Thoracic aorta (tissue), 2 donors: ENCODE measurements at places on chromosomes 1 and 21. TPM values are rescaled to one million over a fixed set of nuclear protein-coding genes. Genes with fewer than 3 reads are reported as not detected.

DNA sequence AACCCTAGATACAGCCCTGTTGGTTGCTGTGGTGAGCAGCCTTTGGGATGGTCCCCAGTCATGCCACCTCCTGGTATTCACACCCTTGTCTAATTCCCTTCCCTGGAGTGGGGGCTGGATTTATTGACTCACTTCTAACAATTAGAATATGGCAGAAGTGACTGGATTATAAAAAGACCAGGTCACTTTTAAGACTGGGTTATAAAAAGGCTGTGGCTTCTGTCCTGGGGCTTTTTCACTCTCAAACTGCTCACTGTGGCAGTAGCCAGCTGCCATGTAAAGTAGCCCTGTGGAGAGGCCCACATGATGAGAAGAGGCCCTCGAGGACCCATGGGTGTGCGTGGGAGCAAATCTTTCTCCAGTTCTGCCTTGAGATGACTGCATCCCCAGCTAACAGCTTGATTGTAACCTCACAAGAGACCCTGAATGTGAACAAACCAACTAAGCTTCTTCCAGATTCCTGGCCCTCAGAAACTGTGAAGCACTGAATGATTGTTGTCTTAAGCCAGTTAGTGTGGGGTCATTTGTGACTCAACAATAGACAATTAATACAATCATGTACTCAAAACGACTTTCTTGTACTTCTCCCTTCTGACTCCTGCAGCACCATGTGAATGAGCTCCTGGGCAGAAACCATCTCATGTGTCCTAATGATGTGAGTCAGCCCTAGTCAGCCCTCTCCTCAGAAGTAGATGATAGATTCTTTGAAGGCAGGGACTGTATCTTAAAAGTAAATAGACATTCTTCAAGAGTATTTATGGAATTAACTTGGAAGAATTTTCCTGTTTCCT lies 234.9 kb downstream of the TNR start:
- H3K36me3 ChIP-seq, result no peaks in the 10 kb centered on the region
- H3K27me3 ChIP-seq, result no peaks in the 10 kb centered on the region
- no peak for DNase-seq

The LINGO4 gene
- total RNA-seq, result not detected

DNA sequence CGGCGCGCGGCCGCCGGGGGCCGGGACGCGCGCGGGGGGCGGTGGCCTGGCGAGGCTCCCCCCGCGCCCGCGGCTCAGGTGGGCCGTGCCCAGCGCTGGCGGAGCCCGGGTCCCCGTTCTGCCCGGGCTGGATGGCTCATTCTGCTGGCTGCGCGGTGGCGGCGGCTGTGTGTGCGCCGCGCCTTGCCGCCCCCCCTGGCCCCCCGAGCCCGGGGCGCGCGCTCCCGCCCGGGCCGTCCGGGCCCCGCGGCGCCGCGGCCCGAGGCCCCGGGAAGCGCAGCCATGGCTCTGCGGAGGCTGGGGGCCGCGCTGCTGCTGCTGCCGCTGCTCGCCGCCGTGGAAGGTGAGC lies at the start of gene EPHB2:
Gene EPHB2 (plus strand): TSS at position 139 of the 349 bp plus-strand sequence. CDS start 144 bp downstream, at position 283.
- DNase-seq, result no peak
- no peak within 1 kb of the TSS for H3K27ac ChIP-seq
- peak within 1 kb of the TSS; percentile 72 for H3K4me3 ChIP-seq
- no peaks in the 10 kb centered on the region for H3K27me3 ChIP-seq
- peaks cover 16% of the 10 kb centered on the region for H3K4me1 ChIP-seq
- no peaks in the 10 kb centered on the region for H3K36me3 ChIP-seq

The MX2 gene
- 22.9 TPM for total RNA-seq

- peaks cover 53% of the 10 kb centered on the region for H3K36me3 ChIP-seq
- no peaks in the 10 kb centered on the region for H3K27me3 ChIP-seq
- peaks cover 100% of the 10 kb centered on the region for H3K4me1 ChIP-seq
- no peak overlapping the region for H3K4me3 ChIP-seq
- H3K27ac ChIP-seq, result peak overlapping the region; percentile 88
- DNase-seq, result no peak
Measured at GRCh38 chr1:201782353-201782752, 46.6 kb upstream of the IPO9 start.

- peaks cover 22% of the 10 kb centered on the region for H3K4me1 ChIP-seq
- DNase-seq, result no peak
- H3K27ac ChIP-seq, result no peak overlapping the region
- no peak overlapping the region for H3K4me3 ChIP-seq
- no peaks in the 10 kb centered on the region for H3K27me3 ChIP-seq
- H3K36me3 ChIP-seq, result no peaks in the 10 kb centered on the region
Measured at GRCh38 chr1:212980123-212980785, 29.9 kb downstream of the VASH2 start.

- no peaks in the 10 kb centered on the region for H3K36me3 ChIP-seq
- H3K27ac ChIP-seq, result no peak overlapping the region
- no peaks in the 10 kb centered on the region for H3K27me3 ChIP-seq
- H3K4me1 ChIP-seq, result no peaks in the 10 kb centered on the region
- DNase-seq, result no peak
Measured at GRCh38 chr21:34598931-34599400, 15.9 kb downstream of the RCAN1 start.

- H3K27ac ChIP-seq, result no peak overlapping the region
- H3K36me3 ChIP-seq, result peaks cover 26% of the 10 kb centered on the region
- no peak for DNase-seq
- H3K4me1 ChIP-seq, result peaks cover 30% of the 10 kb centered on the region
- H3K27me3 ChIP-seq, result no peaks in the 10 kb centered on the region
Measured at GRCh38 chr1:39574646-39575045, 1.9 kb downstream of the PABPC4 start.

The PRKAB2 gene
- 20.8 TPM for total RNA-seq

The UCHL5 gene
- 21.0 TPM for total RNA-seq

DNA sequence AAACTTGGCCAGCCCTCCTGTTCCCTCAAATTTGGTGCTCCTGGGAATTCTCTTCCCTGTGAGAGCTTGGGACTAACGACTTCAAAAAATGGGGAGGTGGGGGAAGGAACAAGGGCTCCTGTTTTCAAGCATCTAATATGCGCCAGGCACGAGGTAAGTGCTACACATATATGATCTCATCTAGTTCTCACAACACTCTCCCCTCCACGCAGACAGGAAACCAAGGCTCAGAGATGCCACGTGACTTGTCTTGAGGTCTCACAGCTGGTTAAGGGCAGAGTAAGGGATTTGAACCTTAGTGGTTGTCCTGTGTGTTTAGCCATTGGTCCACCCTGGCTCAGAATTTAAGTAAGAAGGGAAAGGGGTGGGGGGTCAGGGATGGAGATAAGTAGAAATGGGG lies 125.9 kb downstream of the DMRTB1 start:
- H3K4me3 ChIP-seq, result no peak overlapping the region
- H3K27me3 ChIP-seq, result no peaks in the 10 kb centered on the region
- no peak overlapping the region for H3K27ac ChIP-seq
- no peaks in the 10 kb centered on the region for H3K36me3 ChIP-seq
- no peak for DNase-seq

The OLFML3 gene
- total RNA-seq, result 56.0 TPM

- no peaks in the 10 kb centered on the region for H3K4me1 ChIP-seq
- no peak overlapping the region for H3K4me3 ChIP-seq
- H3K36me3 ChIP-seq, result no peaks in the 10 kb centered on the region
- peaks cover 5% of the 10 kb centered on the region for H3K27me3 ChIP-seq
Measured at GRCh38 chr1:20376880-20377494, 86.3 kb downstream of the VWA5B1 start.

The HSD3B2 gene
- not detected for total RNA-seq

The FLG2 gene
- 2.6 TPM for total RNA-seq

- peaks cover 12% of the 10 kb centered on the region for H3K4me1 ChIP-seq
- H3K27me3 ChIP-seq, result no peaks in the 10 kb centered on the region
Measured at GRCh38 chr1:68217060-68217554, 15.2 kb downstream of the WLS start.

The ILDR2 gene
- not detected for total RNA-seq

The MOV10 gene
- total RNA-seq, result 28.3 TPM

DNA sequence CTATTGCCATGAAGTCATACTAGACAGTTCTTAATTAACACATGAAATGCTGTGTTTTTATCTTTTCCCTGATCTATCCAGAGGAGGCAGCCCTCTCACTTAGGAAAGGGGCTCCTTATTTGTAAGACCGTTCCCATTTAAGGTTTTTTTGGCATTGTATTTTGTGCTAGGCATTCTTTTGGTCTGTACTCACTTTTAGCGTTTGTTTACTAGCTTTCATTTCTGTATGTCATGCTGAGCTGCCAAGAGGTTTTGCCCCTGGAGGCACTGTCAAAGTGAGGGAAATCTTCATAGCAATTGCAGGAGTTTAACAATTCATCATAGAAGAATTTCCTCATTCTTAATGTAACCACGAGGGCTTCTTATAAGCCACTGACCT lies 59.5 kb downstream of the MTR start:
- H3K4me1 ChIP-seq, result no peaks in the 10 kb centered on the region
- H3K27me3 ChIP-seq, result no peaks in the 10 kb centered on the region
- H3K36me3 ChIP-seq, result peaks cover 8% of the 10 kb centered on the region

- H3K4me1 ChIP-seq, result no peaks in the 10 kb centered on the region
- no peak overlapping the region for H3K27ac ChIP-seq
- no peaks in the 10 kb centered on the region for H3K36me3 ChIP-seq
- no peaks in the 10 kb centered on the region for H3K27me3 ChIP-seq
Measured at GRCh38 chr21:42454786-42455185, 41.2 kb downstream of the RSPH1 start.

The URB1 gene
- 64.8 TPM for total RNA-seq

GRCh38 chr1:156865865-156866248 lies 5.2 kb downstream of the NTRK1 start:
- no peak for DNase-seq
- no peaks in the 10 kb centered on the region for H3K36me3 ChIP-seq
- peaks cover 3% of the 10 kb centered on the region for H3K27me3 ChIP-seq
- no peak overlapping the region for H3K27ac ChIP-seq
- no peak overlapping the region for H3K4me3 ChIP-seq
- no peaks in the 10 kb centered on the region for H3K4me1 ChIP-seq

DNA sequence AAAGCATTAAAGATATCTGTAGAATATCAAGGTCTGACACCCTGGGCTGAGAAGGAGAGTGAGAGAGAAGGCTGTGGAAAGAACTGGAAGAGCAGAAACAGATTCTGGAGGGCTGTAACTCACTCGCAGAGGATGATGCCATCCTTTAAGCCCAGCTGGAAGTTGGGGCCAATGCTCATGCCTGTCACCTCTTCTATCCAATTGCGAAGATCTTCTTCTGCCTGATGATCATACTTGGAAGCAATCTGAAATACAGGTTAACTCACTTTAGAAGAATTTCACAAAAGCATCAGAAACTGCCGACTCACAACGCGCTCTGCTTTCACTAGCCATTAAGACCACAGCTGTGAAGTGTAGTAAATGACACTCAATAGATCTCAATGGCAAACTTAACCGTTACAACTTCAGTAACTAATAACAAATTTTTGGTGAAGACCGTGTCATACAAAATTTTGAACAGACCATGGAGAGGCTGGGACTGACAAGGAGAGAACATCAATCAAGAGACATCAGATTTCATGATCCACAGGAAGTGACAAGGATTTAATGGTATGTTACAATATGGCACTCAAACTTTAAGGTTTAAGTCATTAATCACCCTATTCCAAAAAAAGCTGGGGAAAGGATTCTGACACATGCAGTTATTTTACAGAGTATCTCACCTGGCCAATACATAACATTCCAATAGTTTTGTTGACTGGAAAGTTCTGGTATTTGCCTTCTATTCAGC lies 23.5 kb downstream of the CNN3 start:
- no peak overlapping the region for H3K4me3 ChIP-seq
- H3K36me3 ChIP-seq, result no peaks in the 10 kb centered on the region
- H3K27ac ChIP-seq, result peak overlapping the region; percentile 6

- no peak within 1 kb of the TSS for H3K27ac ChIP-seq
- DNase-seq, result no peak
- H3K4me1 ChIP-seq, result peaks cover 5% of the 10 kb centered on the region
- H3K36me3 ChIP-seq, result no peaks in the 10 kb centered on the region
Measured at GRCh38 chr1:150765296-150765976, at the start of gene CTSS. Gene CTSS, minus strand, starts transcription at chr1:150765778. Its CDS starts 1,015 bp downstream, at chr1:150764763.

The COL24A1 gene
- total RNA-seq, result 1.6 TPM

The PPFIA4 gene
- total RNA-seq, result 16.5 TPM

The LMX1A gene
- 0.68 TPM for total RNA-seq

DNA sequence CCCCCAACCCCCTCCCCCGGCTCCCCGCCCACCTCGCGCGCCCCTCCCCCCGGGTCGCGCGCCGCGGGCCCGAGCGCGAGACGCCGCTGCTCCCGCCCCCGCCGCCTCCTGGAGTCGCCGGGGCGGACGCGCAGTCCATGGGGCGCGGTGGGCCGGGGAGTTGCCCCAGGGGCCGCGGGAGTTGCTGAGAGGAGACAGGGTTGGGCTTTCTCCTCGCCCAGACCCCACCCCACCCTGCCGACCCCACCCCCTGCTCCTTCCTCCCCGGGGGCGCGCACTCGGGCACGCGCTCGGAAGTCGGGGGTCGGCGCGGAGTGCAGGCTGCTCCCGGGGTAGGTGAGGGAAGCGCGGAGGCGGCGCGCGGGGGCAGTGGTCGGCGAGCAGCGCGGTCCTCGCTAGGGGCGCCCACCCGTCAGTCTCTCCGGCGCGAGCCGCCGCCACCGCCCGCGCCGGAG lies at the start of gene LAMC1:
Gene LAMC1 (plus strand): TSS at position 275 of the 455 bp plus-strand sequence. CDS start 297 bp downstream, outside the sequence.
- no peaks in the 10 kb centered on the region for H3K36me3 ChIP-seq
- peaks cover 40% of the 10 kb centered on the region for H3K4me1 ChIP-seq
- H3K4me3 ChIP-seq, result peak within 1 kb of the TSS; percentile 90
- DNase-seq, result no peak

The KRTAP11-1 gene
- total RNA-seq, result not detected

DNA sequence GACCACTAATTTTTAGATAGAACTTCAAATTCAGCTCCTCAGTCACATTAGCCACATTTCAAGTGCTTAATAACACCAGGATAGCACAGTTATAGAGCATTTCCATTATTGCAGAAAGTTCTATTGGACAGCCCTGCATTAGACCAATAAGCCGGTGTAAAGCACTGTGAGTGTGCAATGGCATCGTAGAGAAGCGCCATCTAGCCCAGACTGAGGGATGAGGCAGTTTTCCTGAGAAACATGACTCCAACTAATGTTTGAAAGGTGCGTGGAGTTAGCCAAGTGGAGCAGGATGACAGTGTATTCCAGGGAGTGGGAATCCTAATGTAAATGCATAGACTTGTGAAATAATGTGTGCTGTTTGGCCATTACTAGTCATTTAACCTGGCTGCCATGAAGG lies 7.7 kb downstream of the RPE65 start:
- H3K4me1 ChIP-seq, result no peaks in the 10 kb centered on the region
- H3K36me3 ChIP-seq, result no peaks in the 10 kb centered on the region
- H3K27ac ChIP-seq, result no peak overlapping the region
- H3K27me3 ChIP-seq, result no peaks in the 10 kb centered on the region
- DNase-seq, result no peak

The TCHHL1 gene
- total RNA-seq, result not detected

The LRRC71 gene
- total RNA-seq, result not detected

The KRTAP13-2 gene
- not detected for total RNA-seq

The CD84 gene
- total RNA-seq, result 11.6 TPM

- no peak overlapping the region for H3K27ac ChIP-seq
- H3K4me1 ChIP-seq, result no peaks in the 10 kb centered on the region
- no peaks in the 10 kb centered on the region for H3K36me3 ChIP-seq
- no peaks in the 10 kb centered on the region for H3K27me3 ChIP-seq
Measured at GRCh38 chr1:190416239-190416638, 61.4 kb downstream of the BRINP3 start.

- no peaks in the 10 kb centered on the region for H3K4me1 ChIP-seq
- no peak overlapping the region for H3K27ac ChIP-seq
- no peaks in the 10 kb centered on the region for H3K27me3 ChIP-seq
- no peak for DNase-seq
- H3K36me3 ChIP-seq, result no peaks in the 10 kb centered on the region
Measured at GRCh38 chr1:76583235-76583868, 283.9 kb upstream of the ST6GALNAC5 start.

The IVL gene
- 0.27 TPM for total RNA-seq

The UBE2U gene
- total RNA-seq, result not detected

The HNRNPU gene
- 519 TPM for total RNA-seq

GRCh38 chr1:224245188-224245587 lies 62.1 kb downstream of the DEGS1 start:
- H3K4me3 ChIP-seq, result no peak overlapping the region
- no peak overlapping the region for H3K27ac ChIP-seq
- no peaks in the 10 kb centered on the region for H3K4me1 ChIP-seq
